ENCODE measurements at places on chromosomes 7 and 10.
A peak's percentile ranks its signal among the peaks of the same experiment; 100 is the strongest.

DNA sequence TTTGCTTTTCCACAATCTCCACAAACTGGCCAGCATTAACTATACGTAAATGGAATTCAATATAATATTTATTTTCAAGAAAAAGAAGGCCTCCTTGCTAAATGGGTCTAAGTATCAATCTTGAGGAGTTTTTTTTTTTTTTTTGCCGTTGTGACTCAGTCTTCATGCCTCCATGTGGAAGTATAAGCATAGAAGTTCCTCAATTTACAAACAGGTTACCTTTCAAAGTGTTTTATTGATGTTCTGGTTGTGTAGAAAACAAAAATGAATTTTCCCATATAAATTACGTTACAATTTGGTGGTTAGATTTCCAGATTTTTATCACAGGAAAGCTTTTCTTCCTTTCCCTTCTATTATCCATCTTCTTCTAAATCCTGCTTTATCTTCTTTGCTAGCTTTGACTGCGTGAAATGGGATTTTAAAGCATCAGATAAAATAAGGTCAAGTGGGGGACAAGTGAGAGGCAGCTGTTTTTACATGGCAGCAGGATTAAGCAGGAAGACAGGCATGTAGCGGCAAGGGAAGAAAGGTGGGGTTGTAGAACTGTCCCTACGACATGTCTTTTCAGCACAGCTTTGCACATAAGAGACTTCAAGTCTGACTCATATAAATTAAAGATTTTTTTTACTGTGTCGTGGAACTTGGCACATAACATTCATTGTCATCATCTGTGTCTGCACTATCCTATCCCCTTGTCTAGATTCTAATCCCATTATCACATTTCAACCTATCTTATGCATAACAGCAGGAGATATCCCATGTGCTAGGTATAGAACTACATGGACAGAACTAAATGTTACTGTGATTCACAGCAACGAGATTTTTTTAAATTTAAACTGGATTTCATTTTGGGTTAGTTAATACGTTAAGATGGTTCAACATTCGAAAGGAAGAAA, 135.3 kb upstream of the FAM3C start:
- no peak for DNase-seq

DNA sequence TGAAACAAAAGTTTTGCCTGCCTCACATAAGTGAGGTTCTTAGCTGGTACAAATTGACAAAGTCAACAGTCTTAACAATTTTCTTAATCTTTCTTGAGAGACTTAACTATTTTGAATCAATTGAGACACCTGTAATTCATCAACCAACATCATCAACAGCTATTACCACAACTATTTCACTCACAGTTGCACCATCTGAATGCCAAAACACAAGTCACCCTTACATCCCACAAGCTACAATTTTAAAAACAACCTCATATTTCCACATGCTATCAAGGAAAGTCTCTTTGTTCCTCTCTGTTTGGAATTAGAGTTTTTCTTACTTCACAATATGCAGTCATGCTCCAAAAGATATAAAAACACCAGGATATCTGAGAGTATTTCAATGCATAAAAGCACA, 4.9 kb downstream of the SMURF1 start:
- no peak for DNase-seq

GRCh38 chr7:137454767-137455166, 111.2 kb upstream of the PTN start:
- DNase-seq: no peak

GRCh38 chr7:105322655-105323277, 66.0 kb downstream of the SRPK2 start:
- DNase-seq: no peak

- no peak for DNase-seq
These were observed 11.8 kb downstream of the CALML3 start for GRCh38 chr10:5536486-5537081.

- no peak for DNase-seq
These were observed 67.8 kb downstream of the CREM start for GRCh38 chr10:35194471-35194870.

DNA sequence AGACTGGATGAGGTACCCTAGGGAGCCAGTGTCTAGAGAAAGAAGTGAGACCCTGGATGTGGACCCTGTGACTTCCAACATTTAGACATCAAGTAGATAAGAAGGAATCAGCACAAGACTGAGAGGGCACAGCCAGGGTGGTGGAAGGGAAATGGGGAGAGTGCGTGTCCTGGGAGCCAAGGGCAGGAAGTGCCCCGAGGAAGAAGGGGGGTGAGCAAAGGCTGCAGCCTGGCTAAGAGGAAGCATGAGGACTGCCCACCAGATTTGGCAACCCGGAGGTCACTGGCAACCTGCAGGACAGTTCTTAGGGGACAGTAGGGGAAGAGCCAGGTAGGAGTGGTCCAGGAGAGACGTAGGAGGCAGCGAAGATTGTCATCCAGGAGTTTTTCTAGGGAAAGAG, 14.8 kb downstream of the COL13A1 start:
- no peak for DNase-seq

- DNase-seq: no peak
These were observed 225.8 kb downstream of the MAD1L1 start for GRCh38 chr7:2006921-2007381.

- no peak for DNase-seq
These were observed 70.4 kb downstream of the FAM185A start for GRCh38 chr7:102819151-102819550.

DNA sequence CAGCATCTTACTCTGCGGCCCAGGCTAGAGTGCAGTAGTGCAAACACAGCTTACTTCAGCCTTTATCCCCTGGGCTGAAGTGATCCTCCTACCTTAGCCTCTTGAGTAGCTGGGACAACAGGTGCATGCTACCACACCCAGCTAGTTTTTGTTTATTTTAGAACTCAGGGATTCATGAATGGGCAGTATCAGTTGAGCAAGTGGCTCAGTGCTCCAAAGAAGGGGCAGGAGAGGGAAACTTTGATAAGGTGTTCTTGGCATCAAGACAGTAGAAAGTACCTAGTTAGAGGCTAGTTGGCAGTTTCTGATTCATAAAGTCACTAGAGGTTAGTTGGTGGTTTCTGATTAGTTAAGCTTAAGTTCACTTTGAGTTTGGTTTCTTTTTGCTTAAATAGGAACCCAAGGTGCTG, 18.4 kb downstream of the TRIM24 start:
- no peak for DNase-seq

DNA sequence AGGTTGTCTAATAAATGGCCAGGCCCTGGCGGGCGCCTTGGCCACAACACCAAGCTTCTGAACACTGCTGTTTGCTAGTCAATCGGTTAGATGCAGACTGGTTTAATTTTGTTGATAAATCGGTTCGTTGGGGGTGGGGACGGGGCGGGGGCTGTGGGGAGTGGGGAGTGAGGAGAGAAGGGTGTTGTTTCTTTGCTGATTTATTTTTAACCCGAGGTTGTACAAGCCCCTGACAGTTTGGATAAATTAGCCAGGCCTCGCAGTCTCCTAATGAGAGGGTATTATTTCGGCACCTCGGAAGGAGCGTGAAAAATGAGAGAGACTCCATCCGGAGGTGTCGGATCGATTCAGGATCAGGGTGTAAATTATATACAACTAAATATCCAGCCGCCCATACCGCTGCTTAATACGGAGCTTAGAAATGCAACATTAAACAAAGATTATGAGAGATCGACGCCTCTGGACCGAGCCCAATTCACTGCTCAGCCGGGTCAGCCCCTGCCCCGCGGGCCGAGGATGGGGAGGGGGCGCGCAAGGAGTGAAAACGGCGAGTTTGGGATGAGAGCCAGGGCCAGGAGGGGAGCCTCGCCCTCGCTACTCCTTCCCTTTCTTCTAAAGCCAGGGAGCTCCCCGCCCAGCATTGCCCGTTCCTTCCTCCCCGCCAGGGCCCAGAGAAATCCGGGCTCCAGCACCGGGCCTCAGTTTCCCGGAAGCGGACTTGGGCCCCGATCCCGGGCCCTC, 8.0 kb downstream of the UNCX start:
- no peak for DNase-seq

DNA sequence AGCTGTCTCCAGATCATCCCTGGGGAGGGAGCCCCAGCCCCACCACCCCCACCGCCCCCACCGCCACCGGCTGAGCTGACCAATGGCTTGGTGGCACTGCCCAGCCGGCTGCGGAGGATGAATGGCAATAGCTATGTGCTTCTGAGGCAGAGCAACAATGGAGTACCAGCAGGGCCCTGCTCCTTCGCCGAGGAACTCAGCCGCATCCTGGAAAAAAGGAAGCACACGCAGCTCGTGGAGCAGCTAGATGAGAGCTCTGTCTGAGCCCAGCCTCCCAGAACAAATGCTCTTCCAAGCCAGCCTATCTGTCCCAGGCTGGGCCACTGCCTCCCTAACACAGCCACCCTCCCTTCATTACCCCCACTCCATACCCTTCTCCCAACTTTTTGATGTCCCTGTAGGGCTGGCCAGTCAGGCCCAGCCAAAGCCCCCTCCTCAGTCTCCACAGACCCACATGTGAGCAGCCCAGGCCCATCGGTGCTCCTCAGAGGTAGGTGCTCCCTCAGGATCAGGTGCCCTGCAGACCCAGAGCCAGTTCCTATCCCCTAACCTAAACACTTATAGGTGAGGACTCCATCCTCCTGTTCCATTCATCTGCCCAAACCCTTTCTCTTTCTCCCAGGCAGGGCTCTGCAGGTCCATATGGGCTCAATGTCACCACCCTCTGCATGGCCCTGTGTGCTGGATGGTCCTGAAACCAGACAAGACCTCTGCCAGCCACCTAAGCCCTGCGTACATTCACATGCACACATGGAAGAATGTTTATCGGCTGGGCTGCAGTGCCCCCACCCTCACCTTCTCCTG, 3.2 kb downstream of the MRPL43 start:
- DNase-seq: no peak

GRCh38 chr7:144650439-144650838, 185.4 kb downstream of the TPK1 start:
- no peak for DNase-seq

- no peak for DNase-seq
These were observed 23.9 kb downstream of the TNS3 start for GRCh38 chr7:47557694-47558670.

- no peak for DNase-seq
These were observed 30.9 kb upstream of the ITGB8 start for GRCh38 chr7:20299647-20300312.

DNA sequence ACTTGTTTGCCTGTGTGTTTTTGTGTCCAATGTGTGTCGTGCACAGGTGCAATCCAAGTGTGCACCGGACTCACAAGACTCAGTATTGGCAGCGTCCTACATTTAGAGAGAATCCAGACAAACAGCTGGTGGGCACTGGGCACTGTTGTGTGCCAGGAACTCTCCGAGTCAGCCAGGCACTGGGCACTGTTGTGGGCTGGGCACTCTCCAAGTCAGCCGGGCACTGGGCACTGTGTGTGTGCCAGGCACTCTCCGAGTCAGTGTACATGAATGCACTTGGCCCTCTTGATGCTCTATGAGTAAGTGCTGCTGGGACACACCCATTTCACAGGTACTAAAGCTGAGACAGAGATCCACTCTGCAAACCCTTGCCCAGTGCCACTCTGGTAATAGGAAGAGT, 303.5 kb downstream of the PTPRN2 start:
- no peak for DNase-seq

GRCh38 chr10:12195281-12195602, 449 bp downstream of the NUDT5 start:
- DNase-seq: no peak

- DNase-seq: no peak
These were observed 100.4 kb upstream of the ACBD5 start for GRCh38 chr10:27341001-27341400.

DNA sequence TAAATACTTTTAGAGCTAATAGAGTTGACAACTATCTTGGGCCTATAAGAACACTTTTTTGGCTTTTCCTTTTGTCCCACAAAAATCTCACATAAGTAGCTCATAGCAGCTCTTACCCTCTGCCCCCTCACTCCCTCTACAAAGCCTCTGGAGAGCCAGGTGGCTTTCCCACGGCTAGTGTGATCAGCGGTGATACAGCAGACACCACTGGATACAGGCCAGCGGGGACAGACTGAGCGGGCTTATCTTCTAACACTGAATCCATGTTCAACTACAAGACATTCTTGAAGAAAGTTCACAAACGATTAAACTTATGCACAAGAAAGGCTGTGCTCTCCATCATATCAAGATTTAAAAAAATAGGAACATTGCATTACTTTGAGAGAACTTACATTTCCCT, 377.2 kb downstream of the PARD3 start:
- DNase-seq: no peak

DNA sequence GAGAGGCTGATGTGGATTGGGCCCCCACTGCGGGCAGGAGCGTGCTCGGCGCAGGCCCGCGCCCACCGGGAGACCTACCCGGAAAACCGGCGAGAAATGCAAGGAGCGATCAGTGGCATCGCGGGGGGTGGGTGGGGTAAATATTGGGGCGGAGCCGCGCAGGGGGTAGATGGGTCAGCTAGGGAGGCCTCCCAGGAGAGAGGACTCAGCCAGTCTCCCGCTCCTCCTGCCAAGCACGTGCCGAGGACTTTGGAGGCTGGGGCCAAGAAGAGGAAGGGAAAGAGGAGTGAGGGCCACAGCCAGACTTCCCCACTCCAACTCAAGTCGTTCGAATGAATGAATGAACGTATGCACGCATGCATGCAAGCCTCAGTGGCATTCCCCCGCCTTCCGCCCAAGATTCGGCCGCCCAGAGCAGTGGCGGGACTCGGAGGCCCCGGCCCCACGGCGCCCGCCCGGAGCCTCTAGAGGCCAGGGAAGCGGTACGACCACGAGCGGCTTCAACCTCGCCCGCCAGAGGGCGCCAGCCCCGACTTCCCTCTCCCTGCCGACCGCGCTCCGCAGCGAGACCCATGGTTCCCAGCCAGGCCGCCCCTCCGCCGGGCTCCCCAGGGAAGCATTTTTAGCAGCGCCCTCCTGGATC, 3.6 kb downstream of the NPM3 start:
- DNase-seq: peak; percentile 34

GRCh38 chr7:105934572-105935185, 28.4 kb upstream of the CDHR3 start:
- DNase-seq: no peak

- no peak for DNase-seq
These were observed 282.0 kb downstream of the ADK start for GRCh38 chr10:74432841-74433594.

DNA sequence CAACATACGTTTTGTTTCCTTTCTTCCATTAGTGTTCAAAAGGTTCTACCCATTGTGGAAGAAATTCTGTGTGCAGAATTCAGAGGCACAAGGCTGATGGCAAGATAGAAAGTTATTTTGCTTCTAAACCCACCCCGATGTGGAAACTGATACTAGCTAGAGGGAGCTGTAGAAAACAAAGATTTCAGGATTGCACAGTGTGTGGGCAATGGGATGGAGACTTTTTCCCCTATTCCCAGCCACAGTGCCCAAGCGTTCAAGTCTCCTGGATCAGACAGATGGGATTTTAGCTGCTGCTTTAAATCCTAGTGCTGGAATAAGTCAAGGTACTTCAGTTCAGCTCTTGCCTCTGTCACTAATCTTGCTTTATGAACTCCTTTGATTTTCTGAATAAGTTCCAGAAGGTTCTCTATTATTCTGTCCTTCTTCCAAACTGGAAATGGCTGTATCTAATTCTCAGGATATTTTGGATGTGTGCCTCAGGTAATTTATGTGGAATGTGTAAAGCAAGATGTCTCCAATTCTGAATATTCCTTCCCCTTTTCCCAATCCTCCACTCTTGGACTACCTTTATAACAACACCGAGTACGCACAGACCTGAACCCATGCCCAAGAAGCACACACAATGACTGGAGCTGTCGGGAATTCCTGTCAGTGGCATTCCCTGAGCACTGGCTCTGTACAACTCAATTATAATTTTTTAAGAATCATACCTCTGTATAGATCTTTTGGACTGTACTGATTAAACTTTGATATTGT, 473.0 kb downstream of the PLXDC2 start:
- no peak for DNase-seq

Data from putamen (tissue), 1 donor.